ENCODE measurements at places on chromosomes 3 and 15.

DNA sequence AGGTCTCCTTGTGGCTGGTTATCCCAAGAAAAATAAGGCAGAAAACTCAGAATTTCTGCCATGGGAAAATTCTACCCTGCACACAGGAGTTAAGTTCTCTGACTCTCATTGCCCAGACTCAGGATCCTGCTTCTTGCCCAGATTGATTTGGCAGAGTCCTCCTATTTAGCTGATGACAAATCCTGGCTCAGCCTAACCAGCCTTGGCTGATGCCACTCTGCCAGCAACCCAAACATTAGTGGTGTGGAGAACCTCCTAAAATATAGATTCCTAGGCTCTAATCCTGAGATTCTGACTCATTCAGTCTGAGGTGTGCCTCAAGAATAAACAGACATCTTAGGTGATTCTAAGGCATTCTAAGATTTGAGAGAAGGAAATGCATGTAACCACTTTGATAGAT, 60.5 kb upstream of the ACTC1 start:
- DNase-seq: no peak

- DNase-seq: no peak
These were observed 454.8 kb upstream of the CBLB start for GRCh38 chr3:106323586-106323985.

- DNase-seq: no peak
These were observed 12.5 kb downstream of the RAB27A start for GRCh38 chr15:55277116-55277564.

DNA sequence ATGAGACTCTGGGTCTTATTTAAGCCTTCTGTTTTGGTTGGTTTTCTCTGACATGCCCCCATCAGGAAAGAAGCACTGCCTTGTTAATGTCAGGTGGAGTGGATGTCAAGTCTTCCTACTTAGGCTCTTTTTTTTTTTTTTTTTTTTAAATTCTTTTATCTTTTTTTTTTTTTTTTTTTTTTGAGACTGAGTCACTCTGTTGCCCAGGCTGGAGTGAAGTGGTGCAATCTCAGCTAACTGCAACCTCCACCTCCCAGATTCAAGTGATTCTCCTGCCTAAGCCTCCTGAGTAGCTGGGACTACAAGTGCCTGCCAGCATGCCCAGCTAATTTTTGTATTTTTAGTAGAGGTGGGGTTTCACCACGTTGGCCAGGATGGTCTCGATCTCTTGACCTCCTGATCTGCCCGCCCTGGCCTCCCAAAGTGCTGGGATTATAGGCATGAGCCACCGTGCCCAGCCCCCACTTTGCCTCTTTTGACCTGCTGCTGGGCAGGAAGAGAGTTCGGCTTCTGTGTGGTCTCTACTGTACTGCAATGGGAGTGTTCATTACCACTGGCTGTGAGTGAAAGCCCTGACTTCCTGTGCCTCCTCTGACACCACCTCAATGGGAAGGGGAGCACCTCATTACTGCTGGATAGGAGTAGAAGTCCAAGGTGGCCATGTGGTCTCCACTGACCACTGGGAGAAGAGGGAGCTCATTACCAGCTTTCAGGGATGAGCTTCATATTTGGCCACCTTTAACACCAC, 10.9 kb downstream of the CTDSPL start:
- no peak for DNase-seq

DNA sequence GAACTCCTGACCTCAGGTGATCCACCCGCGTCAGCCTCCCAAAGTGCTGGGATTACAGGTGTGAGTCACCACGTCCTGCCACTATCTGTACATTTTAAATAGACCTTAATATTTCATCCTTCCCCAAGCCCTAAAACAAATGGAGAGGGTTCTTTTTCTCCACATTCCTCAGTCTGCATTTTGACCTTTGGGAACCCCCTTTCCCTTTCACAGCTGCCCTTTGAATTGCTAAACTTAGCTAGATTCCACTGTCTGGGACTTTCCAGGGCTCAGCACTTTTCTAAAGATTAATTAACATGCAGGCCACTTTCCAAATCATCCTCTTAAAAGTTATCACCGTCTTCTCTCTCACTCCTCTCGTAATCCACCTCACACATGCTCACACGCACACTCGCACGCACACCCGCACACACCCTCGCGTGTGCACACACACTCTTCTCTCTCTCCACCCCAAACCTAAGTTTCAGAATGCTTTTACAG, 124.2 kb downstream of the TMCO5A start:
- DNase-seq: no peak

DNA sequence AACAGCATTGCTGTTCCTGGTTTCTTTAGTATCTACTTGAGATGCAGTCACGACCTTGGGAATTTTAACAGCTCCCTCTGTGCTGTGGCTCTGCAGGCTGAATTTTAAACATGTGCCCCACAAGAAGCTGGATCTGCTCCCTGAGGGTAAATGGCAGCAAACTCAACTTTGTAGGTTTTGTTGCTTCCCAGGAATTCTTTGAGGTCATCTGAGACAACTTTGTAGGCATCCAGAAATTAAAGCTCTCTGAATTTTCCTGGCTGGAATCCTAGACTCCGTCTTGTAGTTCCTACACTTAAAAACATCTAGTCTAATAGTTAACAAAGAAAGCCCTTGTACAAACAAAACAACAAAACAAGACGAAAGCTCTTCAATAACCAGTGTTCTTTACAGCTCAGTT, 366.3 kb downstream of the FEZF2 start:
- DNase-seq: no peak

- no peak for DNase-seq
These were observed 123.5 kb downstream of the DLG1 start for GRCh38 chr3:197174927-197175326.

DNA sequence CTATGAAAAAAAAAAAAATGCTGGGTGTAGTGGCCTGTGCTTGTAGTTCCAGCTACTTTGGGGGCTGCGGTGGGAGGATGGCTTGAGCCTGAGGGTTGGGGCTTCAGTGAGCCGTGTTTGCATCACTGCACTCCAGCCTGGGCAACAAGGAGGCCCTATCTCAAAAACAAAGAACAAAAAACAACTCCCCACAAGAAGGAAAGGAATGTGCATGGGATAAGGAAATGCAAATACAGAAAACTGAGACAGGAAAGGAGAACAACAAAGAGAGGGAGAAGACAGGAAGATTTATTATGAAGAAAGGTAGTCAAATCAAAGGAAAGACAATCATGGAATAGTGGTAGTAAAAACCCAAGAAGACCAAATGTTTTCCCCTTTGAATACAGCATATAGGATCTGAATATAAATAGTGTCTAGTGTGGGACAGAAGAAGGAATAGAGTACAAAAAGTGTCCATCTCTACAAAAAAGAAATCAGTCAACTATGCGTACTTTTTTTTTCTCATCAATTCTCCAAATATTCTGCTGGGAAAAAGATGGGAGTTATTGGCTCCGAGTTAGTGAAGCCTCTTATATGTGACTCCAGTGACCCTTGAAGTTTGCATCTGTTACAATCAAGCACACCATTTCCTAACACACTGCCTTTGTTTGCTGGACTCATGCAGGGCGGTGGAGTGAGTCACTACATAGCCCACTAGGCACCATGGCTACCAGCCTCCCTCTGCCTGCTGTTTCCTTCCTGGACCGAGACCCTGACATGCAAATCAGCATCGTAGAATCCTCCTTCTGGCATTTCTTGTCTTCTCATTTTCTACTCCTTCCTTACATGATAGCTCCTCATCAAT, 101.2 kb upstream of the PTX3 start:
- DNase-seq: no peak

DNA sequence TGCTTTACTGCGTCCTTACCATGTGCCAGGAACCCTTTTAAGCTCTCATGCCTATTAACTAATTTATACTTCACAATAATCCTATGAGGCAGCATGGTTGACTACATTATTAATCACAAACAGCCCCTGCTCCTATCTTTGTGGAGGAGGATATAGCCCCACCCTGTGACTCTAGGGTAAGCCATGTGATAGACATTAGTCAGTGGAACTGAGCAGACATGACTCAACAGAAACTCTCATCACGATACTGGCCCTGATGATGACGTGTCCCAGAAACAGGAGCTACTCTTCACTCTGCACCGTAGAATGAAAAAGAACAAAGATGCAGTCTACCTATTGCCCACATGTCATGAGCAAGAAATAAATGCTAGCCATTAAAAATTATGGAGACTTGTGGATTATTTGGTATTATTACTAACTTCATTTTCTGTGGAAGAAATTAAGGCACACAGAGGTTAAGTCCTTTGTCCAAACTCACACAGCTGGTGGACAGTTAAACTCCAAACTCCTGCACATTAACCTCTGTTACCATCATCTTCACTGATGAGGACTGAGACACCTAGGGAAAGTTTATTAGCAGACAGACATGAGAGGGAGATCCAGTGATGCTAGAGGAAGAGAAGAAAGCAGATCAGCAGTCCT, 51.2 kb downstream of the CFAP20DC start:
- DNase-seq: no peak

DNA sequence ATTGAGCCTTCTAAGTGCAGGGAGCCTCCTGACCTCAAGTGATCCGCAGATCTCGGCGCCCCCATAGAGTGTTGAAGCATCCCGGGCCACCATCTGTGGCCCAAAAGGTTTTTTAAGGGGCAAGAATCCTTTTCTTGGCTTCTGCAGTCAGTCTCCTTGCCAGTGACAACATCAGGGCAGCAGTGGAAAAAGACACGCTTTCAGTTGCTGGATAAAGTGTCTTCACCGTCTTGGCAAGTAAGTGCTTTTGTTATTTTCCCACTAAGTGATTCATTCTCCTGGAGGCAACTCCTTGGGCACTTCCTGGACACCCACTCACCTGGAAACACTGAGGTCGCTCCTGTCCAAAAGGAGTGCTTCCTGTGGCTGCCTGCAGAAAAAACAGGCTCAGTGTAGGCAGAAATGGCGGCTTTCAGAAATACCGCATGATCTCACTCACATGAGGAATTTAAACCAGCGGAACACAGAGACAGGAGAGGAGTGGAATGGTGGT, 71.7 kb upstream of the ABHD2 start:
- DNase-seq: no peak

Measured in stimulated activated CD8-positive, alpha-beta memory T cell treated with anti-CD3 and anti-CD28 coated beads, Interleukin-2, amount 100 ng/mL, for 1 hour (primary cell).